ENCODE measurements at places on chromosomes 16 and 17.

GRCh38 chr16:50124769-50125168, 28.3 kb upstream of the TENT4B start:
- DNase-seq: no peak

GRCh38 chr17:15036238-15036637, 228.9 kb downstream of the PMP22 start:
- no peak for DNase-seq

DNA sequence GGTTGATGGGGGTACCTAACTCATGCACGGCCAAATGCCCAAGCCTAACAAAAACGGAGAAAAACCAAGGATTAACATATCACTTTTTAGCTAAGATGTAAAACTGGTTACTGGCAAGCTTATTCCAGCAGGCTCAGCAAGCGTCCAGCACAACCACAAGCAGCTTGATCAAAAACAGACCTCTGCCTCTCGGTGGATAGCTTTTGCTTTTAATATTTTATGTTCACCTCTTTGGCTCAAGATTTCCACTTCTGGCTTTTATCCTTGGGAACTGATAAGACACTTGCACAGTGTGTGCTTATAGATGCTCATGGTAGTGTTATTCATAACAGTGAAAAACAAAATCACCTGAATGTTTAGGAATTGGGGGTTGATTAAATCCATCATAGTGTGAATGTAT, 206.9 kb upstream of the CACNG5 start:
- DNase-seq: no peak

GRCh38 chr16:47142486-47142820, 1.3 kb downstream of the NETO2 start:
- DNase-seq: no peak

Data from activated naive CD8-positive, alpha-beta T cell treated with anti-CD3 and anti-CD28 coated beads, Interleukin-2, amount 10 ng/mL, durations not matched to agents 7 days and 5 days (primary cell).